Prostate gland (tissue), 2 donors: ENCODE measurements at places on chromosomes 5 and 9.

GRCh38 chr9:27600256-27600655 lies 27.0 kb upstream of the C9orf72 start:
- no peak for DNase-seq

GRCh38 chr9:89675058-89675742 lies 70.4 kb downstream of the GADD45G start:
- DNase-seq, result peak; percentile 50

DNA sequence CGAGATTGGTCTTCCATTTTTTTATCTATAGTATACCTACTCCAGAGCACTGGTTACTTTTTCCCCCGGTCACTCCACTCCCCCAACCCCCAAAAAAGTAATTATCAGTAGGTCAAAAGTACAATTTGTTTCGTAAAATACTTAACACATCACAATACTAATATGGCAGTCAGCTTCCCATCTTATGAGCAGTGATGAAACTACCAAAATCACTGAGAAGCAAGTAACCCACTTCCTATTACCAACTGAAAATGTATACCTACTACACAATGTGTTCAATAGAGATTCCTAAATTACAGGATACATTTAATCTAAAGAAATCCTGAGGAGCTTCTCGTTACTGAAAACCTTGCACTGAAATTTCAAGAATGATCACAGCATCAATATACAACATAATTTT lies 1.9 kb downstream of the CERT1 start:
- no peak for DNase-seq

- no peak for DNase-seq
These were observed 13.7 kb downstream of the TEX53 start for GRCh38 chr9:114643896-114644295.

DNA sequence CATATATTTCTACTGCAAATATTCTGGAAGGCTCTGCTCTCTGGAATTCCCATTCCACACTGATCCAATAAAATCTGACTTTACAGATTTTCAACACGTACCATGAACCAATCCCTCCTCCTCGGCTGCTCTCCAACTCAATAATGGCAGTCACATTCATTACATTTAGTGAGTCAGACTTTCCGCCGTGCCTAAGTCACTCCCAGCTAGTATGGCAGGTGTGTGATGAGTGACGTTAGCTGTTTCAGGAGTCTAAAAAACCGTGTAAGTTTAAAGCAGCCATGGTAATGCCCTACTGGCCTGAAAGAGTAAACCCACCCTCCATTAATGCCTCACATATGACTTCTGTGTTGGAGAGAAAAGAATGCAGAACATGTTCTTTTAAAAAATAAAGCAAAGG lies 3.3 kb downstream of the FBN2 start:
- DNase-seq, result no peak

- peak; percentile 49 for DNase-seq
These were observed 15.8 kb upstream of the RAPGEF1 start for GRCh38 chr9:131755541-131756198.

- DNase-seq, result no peak
These were observed 7.6 kb upstream of the IRX4 start for GRCh38 chr5:1890296-1890695.

GRCh38 chr5:174616036-174616435 lies 108.3 kb upstream of the MSX2 start:
- DNase-seq, result no peak

GRCh38 chr9:129669141-129669718 lies 3.8 kb downstream of the PRRX2 start:
- DNase-seq, result no peak

DNA sequence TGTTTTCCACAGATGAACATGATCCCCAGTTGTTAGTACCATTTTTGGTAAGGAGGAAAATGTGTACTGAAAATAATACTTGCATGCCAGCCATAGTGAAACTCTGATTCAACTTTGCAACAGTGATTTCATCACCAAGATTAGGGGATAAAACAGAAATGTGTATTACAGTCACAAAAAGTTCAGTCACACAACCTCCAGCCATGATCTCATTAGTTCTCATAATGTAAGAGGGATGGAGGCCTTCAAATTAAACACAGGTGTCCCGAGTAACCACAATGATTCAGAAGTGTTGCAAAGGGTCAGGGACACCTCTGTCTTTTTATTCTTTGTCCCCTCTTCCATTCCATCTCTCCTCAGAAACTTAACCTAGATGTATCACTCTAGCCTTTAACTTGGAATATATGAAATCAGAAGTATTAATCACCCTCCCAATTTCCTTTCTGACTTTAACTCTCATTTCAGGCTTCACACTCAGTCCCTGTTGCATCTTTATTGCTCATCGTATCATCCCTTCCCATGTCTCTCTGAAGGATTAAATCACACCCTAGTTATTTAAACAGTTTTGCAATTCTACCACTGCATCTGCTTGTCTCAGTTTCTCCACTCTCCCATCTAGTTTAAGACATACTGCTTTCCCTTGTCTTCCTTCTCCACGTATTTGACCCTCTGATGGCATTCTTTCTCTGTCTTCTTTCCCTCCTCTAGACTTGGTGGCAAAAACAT lies 291.2 kb downstream of the ADAMTS6 start:
- DNase-seq, result no peak

DNA sequence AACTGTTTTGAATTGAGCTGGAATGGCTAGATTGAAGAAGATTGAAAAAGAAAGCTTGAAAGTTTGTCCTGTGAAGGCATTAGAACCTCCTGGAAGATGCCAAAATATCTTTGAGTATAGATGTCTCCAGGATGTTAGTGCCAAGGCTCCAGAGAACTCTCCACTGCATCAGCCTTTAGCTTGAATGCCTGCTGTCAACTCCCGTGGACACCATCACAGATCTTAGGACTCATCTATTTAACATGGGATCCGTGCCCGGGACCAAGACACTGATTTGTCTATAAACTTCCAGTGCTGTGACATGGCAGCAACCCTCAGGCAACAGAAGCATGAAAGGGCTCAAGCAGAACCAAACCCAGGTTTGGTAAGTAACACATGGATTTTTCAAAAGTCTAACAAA lies 670.9 kb upstream of the ST8SIA4 start:
- no peak for DNase-seq
